ENCODE measurements at places on chromosomes 11 and 22. TPM values are rescaled to one million over a fixed set of nuclear protein-coding genes. Genes with fewer than 3 reads are reported as not detected.

Gene OR4A5
- total RNA-seq = not detected

Gene EED
- 28.3 TPM for total RNA-seq

Gene OR51E2
- 0.30 TPM for total RNA-seq

Gene OR8D4
- total RNA-seq = 1.3 TPM

Gene SSTR3
- 0.12 TPM for total RNA-seq

Gene TMA7B
- not detected for total RNA-seq

Gene PLAAT4
- 40.7 TPM for total RNA-seq

Gene OR4A16
- not detected for total RNA-seq

Gene NUDT8
- total RNA-seq = 35.1 TPM

Gene TEX54
- not detected for total RNA-seq

Gene PLAAT5
- not detected for total RNA-seq

Gene PGA5
- not detected for total RNA-seq

Gene SHISAL1
- total RNA-seq = 6.6 TPM

Gene CTSW
- 1.2 TPM for total RNA-seq

Gene C1QTNF6
- total RNA-seq = 9.3 TPM

Gene DNAJB7
- total RNA-seq = 0.12 TPM

Gene APOL5
- not detected for total RNA-seq

Gene TSPAN18
- total RNA-seq = 13.4 TPM

Gene MN1
- 1.5 TPM for total RNA-seq

Gene SCGB2A2
- total RNA-seq = not detected

Gene NOX4
- total RNA-seq = not detected

Gene C11orf24
- total RNA-seq = 55.3 TPM

Gene PGM2L1
- total RNA-seq = 7.8 TPM

Gene NRXN2
- 5.4 TPM for total RNA-seq

Gene C11orf97
- total RNA-seq = not detected

Gene SMPD1
- 57.1 TPM for total RNA-seq

Gene IGSF9B
- total RNA-seq = 5.0 TPM

Gene NRIP3
- total RNA-seq = 0.42 TPM

Gene ARHGAP20
- 0.74 TPM for total RNA-seq

Gene PVALB
- total RNA-seq = not detected

Gene NXPE1
- 210 TPM for total RNA-seq
